ENCODE measurements at places on chromosomes 2 and 18. TPM values are rescaled to one million over a fixed set of nuclear protein-coding genes. Genes with fewer than 3 reads are reported as not detected.

FHL2 gene
- 193 TPM for total RNA-seq

WNT10A gene
- total RNA-seq: not detected

LYPD6 gene
- total RNA-seq: 7.8 TPM

B3GNT7 gene
- under 0.01 TPM for total RNA-seq

SLC16A14 gene
- total RNA-seq: 0.37 TPM

DNAH7 gene
- 0.30 TPM for total RNA-seq

MEP1B gene
- total RNA-seq: not detected

CCDC141 gene
- not detected for total RNA-seq

DPP10 gene
- total RNA-seq: 0.74 TPM

SULT1C2 gene
- total RNA-seq: not detected

SP5 gene
- total RNA-seq: not detected

CCL20 gene
- 3.0 TPM for total RNA-seq

RAB27B gene
- total RNA-seq: 40.1 TPM

PNKD gene
- 43.7 TPM for total RNA-seq

ARMC9 gene
- total RNA-seq: 81.4 TPM

ZBTB7C gene
- not detected for total RNA-seq

KCNJ3 gene
- total RNA-seq: not detected

PRKAG3 gene
- total RNA-seq: not detected

IL36A gene
- total RNA-seq: not detected

PPP1R1C gene
- total RNA-seq: 0.28 TPM

NPHP1 gene
- 5.0 TPM for total RNA-seq

BIN1 gene
- 34.4 TPM for total RNA-seq

NYAP2 gene
- total RNA-seq: not detected

ADD2 gene
- total RNA-seq: not detected

ZNF396 gene
- total RNA-seq: 0.65 TPM

MC4R gene
- not detected for total RNA-seq

ERFE gene
- total RNA-seq: 0.65 TPM

TSHZ1 gene
- 3.3 TPM for total RNA-seq

LBX2 gene
- total RNA-seq: 1.3 TPM

BOLL gene
- not detected for total RNA-seq

ARHGEF33 gene
- 1.2 TPM for total RNA-seq

WNT6 gene
- total RNA-seq: not detected

RESP18 gene
- not detected for total RNA-seq

SMC6 gene
- 46.7 TPM for total RNA-seq

HOXD13 gene
- total RNA-seq: 2.4 TPM

EVA1A gene
- 39.2 TPM for total RNA-seq

IL36G gene
- not detected for total RNA-seq

HOXD10 gene
- total RNA-seq: 19.4 TPM

REG3G gene
- not detected for total RNA-seq

SH3RF3 gene
- 3.4 TPM for total RNA-seq

INHA gene
- total RNA-seq: not detected

TNFRSF11A gene
- under 0.01 TPM for total RNA-seq
